ENCODE measurements at places on chromosomes 1 and 21.

- DNase-seq: peak; percentile 84
Observed at GRCh38 chr1:24639881-24640280, 3.2 kb upstream of the SRRM1 start.

- no peak for DNase-seq
Observed at GRCh38 chr21:39346206-39346605, 2.7 kb downstream of the HMGN1 start.

DNA sequence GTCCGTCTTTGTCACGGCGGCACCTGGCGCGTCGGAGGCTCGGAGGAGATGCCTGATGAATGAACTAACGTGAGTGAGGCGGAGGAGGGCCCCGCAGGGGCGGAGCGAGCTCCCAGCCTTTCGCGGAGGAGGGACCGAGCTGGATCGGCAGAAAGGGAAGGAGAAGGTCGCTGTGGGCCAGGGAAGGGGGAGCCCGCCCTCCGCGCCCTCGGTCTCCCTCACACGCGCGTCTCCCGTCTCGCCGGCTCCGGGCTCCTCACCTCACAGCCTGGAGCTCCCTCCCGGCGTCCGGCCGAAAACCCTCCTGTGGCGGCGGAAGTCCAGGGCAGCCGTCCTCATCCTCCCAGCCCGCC is 519 bp downstream of the ZNF496 start:
- DNase-seq: peak; percentile 91

DNA sequence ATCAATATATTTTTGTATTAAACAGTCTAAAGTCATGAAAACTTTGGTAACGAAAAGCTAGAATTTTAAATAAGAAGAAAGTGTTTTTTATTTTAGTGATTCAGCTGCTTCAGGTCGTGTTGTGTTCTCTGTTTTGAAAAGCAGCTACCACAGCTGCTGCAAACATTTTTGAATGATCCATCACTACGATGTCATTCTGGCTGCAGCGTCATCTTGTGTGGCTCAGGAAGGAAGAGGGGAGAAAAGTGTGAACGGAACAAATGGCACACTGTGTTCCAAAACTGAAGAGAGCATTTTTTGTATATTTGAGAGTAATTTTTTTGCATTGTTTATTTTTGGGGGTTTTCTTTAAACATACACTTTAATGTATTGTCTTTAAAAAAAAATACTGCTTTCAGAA is 323.0 kb upstream of the ADGRL2 start:
- DNase-seq: no peak

DNA sequence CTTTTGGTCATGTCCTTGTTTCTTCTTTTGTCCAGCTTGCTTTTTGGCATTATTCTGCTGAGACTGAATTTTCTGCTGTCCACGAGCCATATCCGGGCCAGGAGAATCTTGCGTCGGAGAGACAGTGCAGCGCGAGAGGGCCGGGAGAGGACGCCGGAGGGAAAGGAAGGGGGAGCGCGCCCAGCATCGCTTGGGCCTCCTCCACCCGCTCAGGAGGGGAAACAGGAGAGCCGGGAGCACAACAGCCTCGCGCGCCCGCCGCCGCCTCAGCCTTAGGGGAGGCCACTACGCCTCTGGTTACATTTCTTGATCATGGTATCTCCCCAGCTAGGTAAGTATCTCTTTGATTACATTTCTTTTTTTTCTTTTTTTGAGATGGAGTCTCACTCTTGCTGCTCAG is 7.4 kb upstream of the DEGS1 start:
- no peak for DNase-seq

GRCh38 chr1:117650840-117651568 is 45.2 kb downstream of the TENT5C start:
- DNase-seq: no peak

DNA sequence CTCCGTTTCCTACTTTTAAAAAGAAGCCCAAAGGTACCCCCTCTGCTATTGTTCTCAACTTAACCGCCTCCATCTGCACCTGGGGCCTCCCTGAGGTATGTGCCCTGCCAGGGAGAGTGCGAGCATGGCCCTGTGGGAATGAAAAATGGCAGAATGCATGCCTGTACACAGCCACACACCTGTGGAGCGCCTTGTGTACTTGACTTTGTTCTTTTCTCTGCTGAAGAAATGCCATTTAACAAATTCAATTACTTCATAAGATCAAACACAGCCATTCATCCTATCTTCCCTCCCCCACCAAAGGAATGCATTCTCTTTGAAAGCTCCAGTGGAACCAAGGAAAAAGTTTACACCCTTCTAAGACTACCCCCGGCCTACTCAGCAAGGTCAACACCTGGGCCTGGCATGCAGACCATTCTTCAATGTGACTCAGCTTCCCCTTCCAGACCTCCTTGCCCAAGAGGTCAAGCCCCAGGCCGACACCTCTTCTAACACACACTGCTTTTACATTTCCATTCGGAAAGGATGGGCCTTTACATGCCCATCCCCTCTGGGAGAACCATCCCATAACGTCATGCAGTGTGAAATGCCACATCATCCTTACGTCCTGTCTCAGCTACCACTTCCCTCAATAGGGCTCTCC is 123.7 kb downstream of the SMYD2 start:
- no peak for DNase-seq

DNA sequence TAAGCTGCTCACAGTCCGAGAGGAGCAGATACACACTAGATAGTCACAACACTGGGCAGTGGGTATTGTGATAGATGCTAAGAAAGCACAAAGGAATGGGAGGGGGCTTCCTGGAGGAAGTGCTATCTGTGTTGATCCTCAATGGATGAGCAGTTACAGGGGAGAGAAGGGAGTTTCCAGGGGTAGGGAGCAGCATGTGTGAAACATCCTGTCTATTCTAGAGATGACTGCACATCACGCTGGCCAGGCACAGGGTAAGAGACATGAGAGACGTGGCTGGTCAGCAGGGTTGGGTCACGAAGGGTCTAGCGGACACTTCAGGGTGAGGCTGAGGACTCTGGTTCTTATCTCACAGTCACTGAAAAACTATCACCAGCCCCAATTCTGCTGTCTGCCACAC is 235.2 kb downstream of the TRABD2B start:
- no peak for DNase-seq

DNA sequence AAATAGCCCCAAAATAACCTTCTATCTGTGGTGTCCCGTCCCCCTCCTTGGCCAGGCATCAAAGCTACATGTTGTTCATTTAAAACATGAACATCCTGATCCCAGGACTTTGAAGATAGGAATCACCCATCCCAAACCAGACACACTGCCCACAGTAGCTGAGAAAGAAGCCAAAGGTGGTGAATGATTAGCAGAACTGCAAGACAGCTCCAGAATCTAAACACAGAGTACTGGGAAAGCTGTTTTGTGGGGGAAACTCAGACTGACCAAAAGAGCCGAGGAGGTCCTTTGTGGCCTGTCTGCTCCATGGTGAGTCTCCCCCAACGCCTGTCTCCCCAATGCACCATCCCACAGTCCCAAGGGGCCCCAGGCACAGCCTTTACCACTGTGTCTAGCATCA is 7.3 kb upstream of the TEDDM1 start:
- no peak for DNase-seq

GRCh38 chr1:36397083-36397377 is 678 bp downstream of the LSM10 start:
- DNase-seq: no peak

DNA sequence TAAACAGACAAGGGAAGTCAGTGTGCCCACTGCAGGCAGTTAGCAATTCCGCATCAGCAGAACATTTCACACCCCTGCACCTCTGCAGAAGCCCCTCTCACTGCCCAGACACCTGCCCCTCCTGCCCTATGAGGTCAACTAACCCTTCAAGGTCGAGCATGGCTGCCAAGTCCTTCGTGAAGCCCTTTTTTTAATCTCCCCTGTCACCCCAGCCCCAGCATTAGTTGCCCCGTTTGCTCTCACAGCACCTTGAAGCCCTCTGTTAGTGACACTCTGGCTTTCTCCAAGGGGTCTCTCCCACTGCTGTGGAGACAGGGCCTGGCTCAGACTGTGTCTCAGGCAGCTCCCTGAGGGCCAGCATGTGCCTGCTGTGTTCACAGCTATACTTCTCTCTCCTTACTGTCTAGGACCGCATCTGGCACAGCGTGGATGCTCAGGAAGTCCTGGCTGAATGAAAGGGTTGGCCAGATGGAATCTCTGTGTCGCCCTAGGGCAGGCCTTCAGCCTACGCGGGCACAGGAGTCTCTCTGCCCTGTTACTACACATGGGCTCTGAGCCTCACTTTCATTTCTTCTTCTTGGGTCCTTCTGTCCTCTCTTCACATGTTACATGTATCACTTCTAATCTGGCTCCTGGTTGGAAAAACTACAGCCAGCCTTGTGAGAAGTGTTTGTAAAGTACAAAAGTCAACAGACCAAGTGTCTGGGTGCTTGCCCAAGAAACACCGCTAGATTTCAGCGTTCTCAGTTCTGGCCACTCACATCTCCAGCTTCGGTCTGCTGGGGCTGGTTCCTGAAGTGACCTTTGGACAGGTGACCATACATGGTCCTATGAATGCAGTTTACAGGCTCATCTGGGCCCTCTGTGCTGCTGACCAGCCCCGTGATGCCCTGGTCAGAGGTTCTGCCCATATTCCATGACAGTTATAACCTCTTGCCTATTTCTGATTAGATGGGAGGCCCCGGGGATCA is 19.7 kb downstream of the SLC2A1 start:
- DNase-seq: no peak

DNA sequence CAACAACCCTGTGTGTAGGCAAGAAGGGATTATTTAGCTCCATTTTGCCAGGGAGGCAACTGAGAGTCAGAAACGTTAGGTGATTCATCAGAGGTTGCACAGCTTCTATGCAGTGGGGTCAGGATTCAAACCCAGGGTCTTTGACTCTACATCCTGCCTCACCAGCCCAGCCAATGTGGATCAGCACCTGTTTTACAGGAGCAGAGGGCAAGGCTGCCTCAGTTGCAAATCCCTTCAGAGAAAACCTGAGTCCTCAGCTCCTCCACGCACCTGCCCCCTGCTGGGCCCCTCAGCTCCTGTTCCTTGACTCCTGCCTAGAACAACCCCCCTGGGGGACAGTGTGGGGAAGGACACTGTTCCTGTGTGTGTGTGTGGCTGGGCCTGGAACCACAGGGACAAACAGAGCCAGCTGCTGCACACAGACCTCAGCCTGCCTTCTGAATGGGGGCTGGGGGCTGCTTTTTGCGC is 61.6 kb downstream of the LRRN2 start:
- DNase-seq: no peak

DNA sequence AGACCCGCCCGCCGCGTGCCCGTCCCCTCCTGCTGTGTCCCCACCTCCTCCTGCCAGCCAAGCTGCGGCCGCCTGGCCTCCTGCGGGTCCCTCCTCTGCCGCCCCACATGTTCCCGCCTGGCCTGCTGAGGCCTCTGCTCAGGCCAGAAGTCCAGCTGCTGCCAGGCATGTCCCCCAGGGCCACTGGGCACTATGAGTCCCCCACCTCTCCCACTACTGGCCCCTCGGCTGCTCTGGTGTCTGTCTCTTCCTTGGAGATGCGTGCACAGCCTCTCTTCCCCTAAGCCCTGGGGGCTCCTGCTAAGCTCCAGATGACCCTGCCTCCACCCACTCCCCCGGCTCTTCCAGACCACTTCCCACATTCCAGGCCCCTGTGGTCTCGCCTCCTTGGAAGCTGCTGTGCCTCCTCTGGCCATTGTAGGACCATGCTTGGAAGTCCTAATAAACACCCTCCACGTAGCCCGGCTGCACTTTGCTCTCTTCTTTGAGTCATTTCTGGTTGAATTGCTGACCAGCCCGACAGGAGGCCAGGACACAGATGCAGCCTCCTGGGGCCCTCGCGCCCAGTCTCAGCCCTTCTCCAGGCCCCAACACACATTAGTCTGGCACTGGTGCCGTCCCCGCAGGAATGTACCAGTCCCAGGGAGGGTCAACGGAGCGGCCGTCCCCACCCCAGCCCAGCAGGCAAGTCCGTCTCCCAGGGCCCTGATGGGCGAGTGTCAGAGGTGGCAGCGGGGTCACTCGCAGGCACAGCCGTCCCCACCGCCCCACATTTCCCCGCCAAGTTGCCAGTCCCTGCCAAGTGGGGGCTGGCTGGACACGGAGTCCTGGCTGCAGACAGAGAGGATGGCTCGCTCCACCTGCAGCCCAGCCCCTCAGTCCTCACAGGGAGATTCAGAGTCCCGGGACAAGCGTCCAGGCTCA is 1.1 kb downstream of the KRTAP10-12 start:
- DNase-seq: no peak

GRCh38 chr1:153343811-153344717 is 4.6 kb downstream of the PGLYRP4 start:
- no peak for DNase-seq

DNA sequence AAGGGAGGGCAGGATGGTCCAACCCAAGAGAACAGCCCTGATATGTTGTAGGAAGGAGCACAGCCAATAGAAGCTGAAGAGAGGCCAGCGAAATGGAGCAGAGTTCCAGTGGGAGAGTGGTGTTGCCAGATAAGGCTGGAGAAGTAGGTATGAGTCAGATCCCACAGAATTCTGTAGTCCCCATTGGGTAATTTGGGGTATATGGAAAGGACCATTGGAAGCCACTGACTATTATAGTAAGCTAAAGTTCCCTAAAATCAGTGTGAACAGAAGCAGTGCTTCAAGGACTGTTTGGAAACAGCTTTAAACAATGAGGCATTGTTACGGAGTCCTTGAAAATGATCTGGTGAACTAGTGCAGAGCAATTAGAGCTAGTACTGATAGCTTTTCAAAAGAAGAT is 63.0 kb downstream of the DISP1 start:
- no peak for DNase-seq

DNA sequence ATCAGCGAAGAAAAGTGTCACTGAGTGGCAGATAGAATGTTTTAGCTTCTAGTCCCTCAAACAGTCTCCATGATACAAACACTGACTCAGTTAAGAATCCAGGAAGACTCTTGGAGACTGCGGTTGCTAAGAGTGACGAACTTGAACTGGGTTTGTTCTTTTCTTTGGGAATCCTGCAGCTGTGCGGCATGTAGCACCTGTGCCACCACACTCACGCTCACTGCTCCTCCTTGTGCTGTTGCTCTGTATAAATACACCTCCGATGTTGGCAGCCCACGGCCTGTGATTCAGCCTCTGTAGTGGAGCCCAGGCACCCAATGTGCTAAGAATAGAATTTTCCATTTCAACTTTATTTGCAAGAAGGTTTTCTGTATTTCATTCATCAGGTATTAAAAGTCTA is 5.5 kb upstream of the PPIE start:
- no peak for DNase-seq

DNA sequence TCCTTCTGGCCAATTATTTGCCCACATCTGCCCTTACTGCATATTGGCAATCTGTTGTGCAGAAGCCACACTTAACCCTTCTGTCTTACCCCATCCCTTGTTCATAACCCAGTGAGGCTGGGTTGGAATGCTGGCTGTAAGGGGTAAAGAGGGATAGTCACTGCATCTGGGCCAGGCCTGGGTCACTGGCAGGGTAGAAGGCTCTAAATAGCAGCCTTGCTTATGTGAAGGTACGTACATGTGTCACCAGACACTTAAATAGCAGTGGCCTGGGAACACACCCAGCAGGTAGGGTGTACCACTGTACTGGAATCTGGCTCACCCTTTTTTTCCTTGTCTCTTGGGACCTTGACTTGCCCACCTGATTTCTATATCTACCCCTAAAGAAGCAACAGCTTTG is 9.9 kb upstream of the TARS2 start:
- no peak for DNase-seq

GRCh38 chr1:59143133-59143487 is 153.8 kb upstream of the FGGY start:
- peak; percentile 85 for DNase-seq

Measured in suppressor macrophage treated with lipopolysaccharide for 1 hour (primary cell).